Colonic mucosa (tissue), 4 donors: ENCODE measurements at places on chromosomes 6 and 20.

DNA sequence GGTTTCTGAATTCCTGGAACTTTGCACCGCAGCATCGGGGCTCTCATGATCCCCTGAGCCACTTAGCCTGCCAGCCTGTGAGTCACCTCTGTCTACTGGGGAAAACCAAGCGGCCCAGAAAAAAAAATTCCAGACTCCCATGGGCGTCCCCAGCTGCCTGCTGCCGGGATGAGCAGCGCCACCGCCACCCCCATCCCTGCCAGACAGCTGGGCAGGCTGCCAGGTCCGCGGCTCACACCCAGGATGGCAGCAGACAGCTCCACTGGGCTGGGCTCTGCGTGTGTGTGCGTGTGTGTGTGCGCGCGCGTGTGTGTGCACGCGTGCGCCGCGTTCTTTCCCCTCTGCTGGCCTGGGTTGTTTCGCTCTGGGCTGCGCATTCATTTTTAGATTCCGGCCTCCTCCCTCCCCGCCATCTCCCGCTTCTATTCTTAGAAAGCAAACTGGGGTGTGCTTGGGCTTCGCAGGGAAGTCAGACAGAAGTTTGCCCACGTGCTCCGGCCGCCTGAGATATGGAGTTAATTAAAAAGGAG is 38.9 kb upstream of the PMEPA1 start:
- peak; percentile 81 for DNase-seq
- H3K27ac ChIP-seq = peak overlapping the region; percentile 16
- H3K4me3 ChIP-seq = no peak overlapping the region
- H3K27me3 ChIP-seq = no peaks in the 10 kb centered on the region
- H3K4me1 ChIP-seq = peaks cover 4% of the 10 kb centered on the region

DNA sequence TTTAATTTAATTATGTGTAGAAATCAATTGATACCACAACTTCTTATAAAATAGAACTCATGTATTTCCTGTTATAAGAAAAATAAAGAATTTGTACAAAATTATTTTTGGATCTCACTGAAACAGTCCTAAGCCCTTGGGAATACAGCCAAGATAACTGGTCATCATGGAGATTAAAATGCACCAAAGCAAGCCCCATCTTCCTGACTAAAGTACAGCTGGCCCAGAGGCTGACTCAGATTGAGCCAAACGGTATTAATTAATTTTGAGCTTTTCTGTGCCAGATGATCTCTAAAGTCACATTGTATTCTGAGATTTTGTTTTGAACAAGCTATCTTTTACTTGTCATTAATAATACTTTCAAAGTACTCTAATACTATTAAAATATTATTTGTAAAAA is 978.5 kb downstream of the TBC1D32 start:
- no peaks in the 10 kb centered on the region for H3K27me3 ChIP-seq
- H3K27ac ChIP-seq = no peak overlapping the region
- no peaks in the 10 kb centered on the region for H3K36me3 ChIP-seq
- no peak for DNase-seq
- no peaks in the 10 kb centered on the region for H3K4me1 ChIP-seq

GRCh38 chr6:38445336-38445735 is 194.4 kb downstream of the BTBD9 start:
- no peaks in the 10 kb centered on the region for H3K27me3 ChIP-seq
- no peak overlapping the region for H3K27ac ChIP-seq
- no peak for DNase-seq
- H3K36me3 ChIP-seq = no peaks in the 10 kb centered on the region

- no peaks in the 10 kb centered on the region for H3K27me3 ChIP-seq
- H3K4me1 ChIP-seq = no peaks in the 10 kb centered on the region
These were observed 28.7 kb downstream of the OLIG3 start for GRCh38 chr6:137465378-137466009.

GRCh38 chr6:167796192-167796981 is 30.3 kb upstream of the AFDN start:
- H3K27me3 ChIP-seq = no peaks in the 10 kb centered on the region
- H3K27ac ChIP-seq = peak overlapping the region; percentile 44
- DNase-seq = peak; percentile 75
- H3K4me3 ChIP-seq = peak overlapping the region; percentile 44
- no peaks in the 10 kb centered on the region for H3K4me1 ChIP-seq

DNA sequence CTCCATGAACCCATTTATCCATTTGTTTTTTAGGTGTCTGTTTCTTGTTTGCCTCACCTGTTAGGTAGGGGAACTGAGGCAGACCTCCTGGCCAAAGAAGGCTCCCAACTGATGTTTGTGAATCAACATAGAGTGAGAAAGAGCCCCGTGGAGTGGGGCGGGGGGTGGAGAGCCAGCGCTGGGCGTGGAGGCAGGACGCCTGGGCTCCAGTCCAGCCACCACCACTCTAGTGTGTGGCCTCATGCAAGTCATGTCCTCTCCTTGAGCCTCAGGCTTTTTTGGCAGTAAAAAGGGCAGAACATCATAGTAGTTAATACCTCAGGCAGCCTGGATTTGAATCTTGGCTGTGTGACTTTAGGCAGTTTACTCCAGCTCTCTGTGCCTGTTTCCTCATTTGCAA is 42.2 kb upstream of the SCRT2 start:
- no peaks in the 10 kb centered on the region for H3K27me3 ChIP-seq
- H3K4me1 ChIP-seq = no peaks in the 10 kb centered on the region
- DNase-seq = no peak
- no peak overlapping the region for H3K4me3 ChIP-seq

DNA sequence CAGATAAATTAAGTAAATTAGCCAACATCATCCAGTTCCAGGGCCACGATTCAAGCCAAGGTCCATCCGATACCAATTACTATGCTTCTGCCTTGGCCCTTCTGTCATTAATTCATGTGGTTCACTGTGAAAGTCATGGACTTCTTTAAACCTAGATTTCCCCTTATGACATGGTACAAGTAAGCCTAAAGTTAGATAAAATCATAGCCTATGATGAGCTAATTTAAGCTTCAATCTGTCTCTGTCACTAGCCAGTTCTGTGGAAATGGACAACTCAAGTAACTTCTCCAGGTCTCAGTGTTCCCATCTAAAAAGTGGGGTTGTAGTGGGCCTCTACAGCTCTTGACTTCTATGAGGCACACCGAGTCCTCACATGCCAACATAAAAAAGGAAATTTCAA is 225.5 kb upstream of the MARCKS start:
- H3K4me3 ChIP-seq = no peak overlapping the region
- no peak for DNase-seq
- H3K36me3 ChIP-seq = no peaks in the 10 kb centered on the region

GRCh38 chr6:118931436-118931835 is 3.5 kb downstream of the MCM9 start:
- no peaks in the 10 kb centered on the region for H3K4me1 ChIP-seq
- H3K27ac ChIP-seq = no peak overlapping the region
- no peak for DNase-seq
- no peak overlapping the region for H3K4me3 ChIP-seq
- H3K36me3 ChIP-seq = no peaks in the 10 kb centered on the region
